Activated CD4-positive, alpha-beta T cell treated with anti-CD3 and anti-CD28 coated beads, Interleukin-2, amount 50 U/mL, for 24 hours (primary cell): ENCODE measurements at places on chromosomes 12 and 14.

GRCh38 chr14:29858299-29858698 is 69.3 kb downstream of the PRKD1 start:
- DNase-seq: no peak

DNA sequence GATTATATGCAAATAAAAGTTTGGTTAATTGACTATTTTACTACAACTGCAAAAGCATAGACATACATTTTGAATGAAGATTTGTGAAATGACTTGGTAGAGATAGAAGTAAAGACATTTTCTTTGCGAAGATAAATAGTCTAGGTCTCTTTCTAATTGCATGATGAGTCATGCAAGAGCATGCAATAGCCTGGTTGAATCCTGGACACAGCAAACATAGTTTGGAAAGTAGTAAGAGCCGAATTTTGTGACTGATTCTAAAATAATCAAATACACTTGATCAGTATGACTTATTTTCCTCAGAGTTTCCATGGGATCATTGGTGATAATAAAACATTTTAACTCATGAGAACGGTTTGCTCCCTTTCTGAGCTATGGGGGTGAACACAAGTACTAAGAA is 27.7 kb upstream of the CAND1 start:
- DNase-seq: no peak

- no peak for DNase-seq
Measured at GRCh38 chr12:2477009-2477766, 317.6 kb upstream of the FKBP4 start.

DNA sequence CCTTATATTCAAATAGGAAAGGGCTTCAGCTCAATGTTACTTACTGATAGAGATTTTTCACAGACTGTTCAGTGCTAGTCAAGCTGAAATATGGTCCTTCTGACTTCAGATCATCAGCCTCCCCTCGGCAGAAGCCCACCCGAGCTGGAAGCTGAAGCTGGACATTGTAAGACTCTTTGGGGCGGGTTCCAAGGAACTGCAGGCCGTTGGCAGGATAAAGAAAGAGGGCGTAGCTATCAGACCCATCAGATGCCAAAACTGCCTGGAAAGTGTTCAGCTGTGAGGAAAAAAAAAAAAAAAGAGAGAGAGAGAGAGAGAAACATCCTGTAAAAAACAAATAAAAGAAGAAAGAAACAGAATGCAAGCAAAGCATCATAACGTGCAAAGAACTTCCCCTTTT is 8.8 kb downstream of the NID2 start:
- no peak for DNase-seq

DNA sequence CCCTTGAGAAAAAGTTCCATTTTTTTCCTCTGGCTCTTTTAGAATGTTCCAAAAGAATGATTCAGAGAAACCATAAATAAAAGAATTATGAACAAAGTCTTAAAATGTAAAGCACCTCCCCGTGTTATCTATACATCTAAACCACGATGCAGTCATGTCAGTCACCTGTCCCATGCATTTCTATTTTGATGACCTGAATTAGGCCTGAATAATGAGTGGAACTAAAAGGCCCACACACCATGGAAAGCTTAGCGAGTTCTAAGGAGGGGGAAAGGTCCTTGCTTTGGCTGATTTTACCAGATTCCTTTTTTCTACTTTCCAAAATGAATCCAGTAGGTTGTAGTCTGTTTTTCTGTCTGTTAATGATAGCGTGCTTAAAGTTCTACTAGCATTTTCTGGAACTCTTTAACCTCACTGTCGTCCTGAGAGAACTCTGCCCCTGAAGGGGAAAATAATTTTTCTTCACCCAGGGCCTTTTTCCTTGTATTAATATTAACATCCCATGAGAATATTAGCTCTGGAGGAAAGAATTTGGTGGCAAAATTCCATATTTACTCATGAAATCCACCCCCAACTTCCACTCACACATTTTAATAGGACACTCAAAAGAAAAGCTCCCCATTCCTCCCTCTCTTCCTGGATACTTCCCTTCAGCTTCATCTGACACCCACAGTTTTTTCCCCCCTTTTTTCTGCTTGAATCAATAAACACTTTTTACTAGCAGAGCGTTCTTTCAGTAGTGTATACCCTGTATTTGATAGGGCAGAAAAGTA is 266.3 kb upstream of the DIO2 start:
- no peak for DNase-seq

DNA sequence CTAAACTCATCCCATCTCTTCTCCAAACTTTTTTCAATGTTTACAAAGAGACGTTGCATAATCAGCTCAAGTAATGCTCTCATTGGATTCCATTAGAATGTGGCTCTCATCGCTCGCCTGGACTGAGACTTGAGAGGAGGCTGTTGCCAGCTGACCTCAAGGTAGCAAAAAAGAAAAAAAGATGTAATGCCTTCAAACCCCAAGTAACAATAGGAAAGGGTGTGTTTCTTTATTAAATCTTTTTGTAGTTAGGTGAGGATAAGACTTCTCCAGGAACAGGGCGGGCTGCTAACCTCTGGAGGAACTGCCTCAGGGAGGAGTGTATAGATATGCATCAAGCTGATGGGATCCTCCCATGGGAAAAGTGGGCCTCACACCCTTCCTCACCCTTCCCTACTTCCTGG is 956 bp upstream of the PTHLH start:
- DNase-seq: no peak

GRCh38 chr12:62191491-62192179 is 68.6 kb upstream of the USP15 start:
- peak; percentile 3 for DNase-seq

GRCh38 chr12:24534622-24535021 is 414.3 kb downstream of the BCAT1 start:
- DNase-seq: no peak

DNA sequence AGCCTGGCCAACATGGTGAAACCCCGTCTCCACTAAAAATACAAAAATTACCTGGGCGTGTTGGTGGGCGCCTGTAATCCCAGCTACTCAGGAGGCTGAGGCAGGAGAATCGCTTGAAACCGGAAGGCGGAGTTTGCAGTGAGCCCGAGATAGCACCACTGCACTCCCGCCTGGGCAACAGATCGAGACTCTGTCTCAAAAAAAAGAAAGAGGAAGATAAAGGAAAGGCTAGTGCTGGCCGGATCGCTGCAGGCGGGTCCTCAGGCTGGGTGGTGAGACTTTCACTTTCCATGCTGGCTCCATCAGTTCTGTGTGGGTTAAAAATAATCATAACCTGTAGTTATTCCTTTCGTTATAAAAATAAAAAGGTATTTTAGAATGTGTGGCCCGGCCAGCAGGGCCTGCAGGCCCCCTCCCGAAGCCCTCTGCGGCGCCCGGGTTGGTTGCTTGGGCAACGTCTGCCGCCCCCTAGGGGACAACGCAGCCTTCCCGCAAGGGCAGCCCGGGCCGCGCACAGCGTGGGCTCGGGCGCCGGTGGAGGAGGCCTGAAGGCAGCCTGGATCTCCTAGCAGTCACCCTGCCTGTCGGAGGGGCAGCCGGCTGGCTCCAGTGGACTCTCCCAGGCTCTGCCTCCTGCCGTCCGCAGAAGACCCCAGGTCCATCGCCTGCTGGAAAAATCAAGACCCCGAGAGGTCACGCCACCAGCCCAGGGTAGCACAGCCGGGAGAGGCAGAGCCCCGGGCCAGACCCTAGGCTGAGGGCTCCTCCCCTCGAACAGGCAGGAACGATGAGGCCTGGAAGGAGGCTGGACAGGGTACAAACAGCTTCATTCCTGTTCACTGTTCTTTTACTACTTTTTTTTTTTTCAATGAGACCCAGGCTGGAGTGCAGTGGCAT is 5.0 kb upstream of the SLC25A47 start:
- DNase-seq: peak; percentile 44

GRCh38 chr12:96295532-96296160 is 101.5 kb downstream of the ELK3 start:
- no peak for DNase-seq

GRCh38 chr12:6936636-6937480 is 6.8 kb upstream of the RNU7-1 start:
- DNase-seq: peak; percentile 51

DNA sequence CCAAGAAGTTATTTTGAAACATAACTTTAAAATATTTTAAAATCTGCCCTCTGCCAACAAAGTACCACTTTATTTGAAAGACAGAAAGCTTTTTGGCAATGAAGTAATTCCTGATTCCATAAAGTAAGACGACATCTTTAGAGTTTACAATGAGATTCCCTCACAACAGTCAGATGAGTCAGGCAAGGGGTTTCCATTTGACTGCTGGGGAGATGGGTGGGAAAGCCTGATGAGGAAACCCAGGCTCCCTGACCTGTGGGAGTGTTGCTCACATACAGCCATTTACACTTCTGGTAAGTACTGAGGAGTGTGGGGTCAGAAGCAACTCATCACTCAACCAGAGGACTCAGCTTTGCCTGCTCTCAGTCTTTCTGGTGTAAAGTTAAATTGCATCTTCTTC is 10.2 kb downstream of the KITLG start:
- no peak for DNase-seq

- no peak for DNase-seq
Measured at GRCh38 chr12:5259523-5259922, 172.4 kb upstream of the NTF3 start.

GRCh38 chr14:29905543-29905942 is 22.1 kb downstream of the PRKD1 start:
- no peak for DNase-seq

DNA sequence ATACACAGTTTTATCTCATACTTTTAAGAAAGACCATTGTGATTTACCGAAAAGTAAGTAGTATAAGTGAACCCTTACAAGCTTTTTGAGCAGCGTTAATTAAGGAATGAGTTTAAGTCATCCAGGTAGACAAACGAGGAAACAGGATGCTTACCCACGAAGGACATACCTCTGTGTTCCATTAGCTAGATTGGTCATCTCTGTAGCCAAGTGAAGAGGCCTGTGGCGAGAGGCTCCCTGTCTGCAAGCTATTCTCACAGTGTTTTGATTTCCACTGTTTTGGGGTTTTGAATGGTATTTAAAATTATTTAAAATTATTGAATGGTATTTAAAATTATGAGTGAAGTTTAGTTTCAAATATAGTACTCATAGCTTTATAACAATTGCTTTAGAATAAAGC is 342.1 kb upstream of the RGS6 start:
- no peak for DNase-seq

- no peak for DNase-seq
Measured at GRCh38 chr14:23104070-23104590, 659 bp downstream of the CIROP start.

- no peak for DNase-seq
Measured at GRCh38 chr14:100556140-100556475, 31.1 kb downstream of the BEGAIN start.

GRCh38 chr12:115394496-115395220 is 710.7 kb upstream of the TBX3 start:
- no peak for DNase-seq

DNA sequence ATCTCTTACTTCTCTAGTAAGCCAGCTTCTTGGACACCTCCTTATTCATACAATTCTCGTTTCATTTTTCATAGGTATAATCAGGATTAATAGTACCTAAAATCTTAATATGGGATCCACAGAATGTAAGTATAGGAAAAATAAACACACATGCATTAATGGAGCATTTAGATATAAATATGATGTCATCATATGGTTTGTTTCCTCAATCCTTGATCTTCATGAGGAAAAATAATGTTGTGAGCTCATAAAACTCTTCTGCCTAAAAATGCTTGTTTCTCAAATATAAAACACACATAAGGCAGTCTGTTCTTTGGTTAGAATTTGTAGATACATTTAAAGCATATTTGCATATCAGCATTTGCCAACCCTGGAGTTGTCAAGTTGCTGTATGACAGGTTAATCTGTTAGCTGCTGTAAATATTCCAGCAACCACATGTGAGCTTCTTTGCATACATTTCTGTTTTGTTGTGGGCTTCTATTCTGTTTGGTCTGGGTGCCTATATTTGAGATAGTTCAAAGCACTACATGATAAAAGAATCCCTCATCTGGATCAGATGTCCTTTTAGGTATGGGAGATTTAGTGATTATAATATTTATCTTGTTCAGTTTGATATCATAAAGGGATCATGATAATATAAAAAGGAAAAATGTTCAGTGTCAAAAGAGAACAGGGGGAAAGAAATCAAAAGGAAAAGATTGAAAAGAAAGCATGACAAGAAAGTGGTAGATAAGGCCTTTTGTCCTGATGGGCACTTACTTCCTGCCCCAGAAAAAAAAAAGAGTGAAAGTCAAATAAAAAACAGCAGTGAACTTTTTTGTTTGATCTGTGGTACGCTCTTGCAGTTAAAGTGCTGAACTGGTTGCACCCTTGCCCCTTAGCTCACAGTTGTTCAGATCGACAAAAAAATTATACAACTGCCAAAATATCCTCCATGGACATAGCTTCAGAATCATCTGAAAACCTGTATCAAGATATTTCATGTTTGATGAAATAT is 68.6 kb downstream of the ACSS3 start:
- no peak for DNase-seq

DNA sequence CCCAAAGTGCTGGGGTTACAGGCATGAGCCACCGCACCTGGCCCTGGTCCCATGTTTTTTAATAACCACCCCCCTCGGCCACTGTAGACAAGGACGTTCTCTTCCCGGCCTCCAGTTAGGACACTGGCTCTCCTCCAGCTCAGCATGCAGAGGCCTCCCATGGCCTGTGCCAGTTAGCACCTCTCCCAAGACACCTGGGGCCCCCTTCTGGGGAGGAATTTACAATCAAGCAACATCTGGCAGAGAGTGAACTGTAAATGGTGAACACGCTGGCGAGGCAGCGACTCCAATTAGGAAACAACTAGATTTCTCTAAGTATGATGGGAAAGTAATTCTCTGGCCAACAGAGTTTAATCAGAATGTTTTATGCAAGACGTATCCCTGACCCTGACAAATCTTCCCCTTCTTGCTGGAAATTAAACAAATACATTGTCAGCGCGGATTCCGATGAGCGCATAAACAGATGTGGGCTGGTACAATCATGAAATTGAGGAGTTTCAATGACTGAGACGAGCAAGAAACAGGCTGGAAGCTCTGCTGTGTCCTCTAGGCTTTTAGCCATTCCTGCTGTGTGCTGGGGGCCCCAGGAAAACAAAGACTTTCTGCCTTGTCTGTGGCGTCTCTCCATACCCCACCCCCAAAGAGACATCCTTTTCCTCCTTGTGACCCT is 61.7 kb upstream of the DLK1 start:
- no peak for DNase-seq

DNA sequence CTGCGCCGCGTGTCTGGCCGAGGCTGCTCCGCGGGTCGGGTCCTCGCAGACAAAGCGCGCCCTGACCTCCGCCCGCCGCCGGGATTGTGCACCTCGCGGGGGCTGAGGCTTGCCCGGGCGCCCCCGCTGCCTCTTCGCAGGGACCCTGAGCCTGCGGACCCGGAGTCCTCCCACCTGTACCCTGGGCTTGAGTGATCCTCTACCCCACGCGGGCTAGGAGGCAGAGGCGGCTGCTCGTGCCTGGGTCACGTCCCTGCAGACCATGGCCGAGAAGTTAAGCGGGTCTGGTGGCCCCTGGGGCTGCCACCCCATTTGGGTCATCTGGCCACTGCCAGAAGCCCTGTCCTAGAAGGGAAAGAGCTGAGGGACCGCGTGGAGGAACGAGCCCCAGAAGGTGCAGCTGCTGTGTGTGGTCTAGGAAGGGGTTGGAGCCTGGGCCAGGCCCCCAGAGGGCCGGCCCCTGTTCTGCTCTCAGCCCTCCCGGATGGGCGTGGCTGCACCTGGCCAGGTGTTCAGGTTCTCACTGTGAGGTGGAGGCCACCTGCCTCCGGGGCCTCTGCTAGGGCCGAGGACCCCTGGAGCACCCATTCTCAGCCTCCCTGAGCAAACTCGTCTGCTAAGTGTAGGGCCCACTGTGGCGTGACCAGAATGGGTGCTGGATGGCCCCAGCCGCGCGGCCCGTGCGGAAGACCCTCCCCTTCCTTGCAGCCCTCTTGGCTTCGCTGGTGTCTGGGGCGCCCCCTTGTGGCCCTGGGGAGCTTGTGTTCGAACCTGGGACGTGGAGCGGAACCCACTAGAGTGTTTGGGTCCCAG is 49.6 kb downstream of the LRCOL1 start:
- peak; percentile 65 for DNase-seq

- no peak for DNase-seq
Measured at GRCh38 chr14:81220580-81220829, 254 bp downstream of the GTF2A1 start.
